ENCODE measurements at places on chromosomes 2 and 18.

DNA sequence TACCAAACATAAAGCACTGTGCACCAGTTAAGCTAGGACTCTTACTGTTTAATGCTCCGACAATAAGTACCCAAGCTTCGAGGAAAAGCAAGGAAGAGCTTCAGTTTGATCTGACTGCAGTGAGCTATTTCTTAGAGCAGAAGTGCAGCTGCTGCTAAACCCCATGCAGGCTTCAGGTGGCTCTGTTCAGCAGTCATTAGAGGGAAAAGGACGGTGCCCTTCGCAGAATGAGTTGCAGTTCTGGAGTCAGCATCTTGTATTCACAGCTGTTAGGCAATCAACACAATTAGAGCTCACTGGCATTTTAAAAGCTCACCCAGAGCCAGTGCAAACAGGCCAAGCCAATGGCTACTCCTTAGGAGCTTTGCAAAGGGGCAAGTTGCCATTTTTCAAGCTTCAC, 1.5 kb upstream of the CERKL start:
- peak; percentile 70 for DNase-seq

- DNase-seq = no peak
These were observed 55.9 kb downstream of the SPATS2L start for GRCh38 chr2:200362202-200362917.

DNA sequence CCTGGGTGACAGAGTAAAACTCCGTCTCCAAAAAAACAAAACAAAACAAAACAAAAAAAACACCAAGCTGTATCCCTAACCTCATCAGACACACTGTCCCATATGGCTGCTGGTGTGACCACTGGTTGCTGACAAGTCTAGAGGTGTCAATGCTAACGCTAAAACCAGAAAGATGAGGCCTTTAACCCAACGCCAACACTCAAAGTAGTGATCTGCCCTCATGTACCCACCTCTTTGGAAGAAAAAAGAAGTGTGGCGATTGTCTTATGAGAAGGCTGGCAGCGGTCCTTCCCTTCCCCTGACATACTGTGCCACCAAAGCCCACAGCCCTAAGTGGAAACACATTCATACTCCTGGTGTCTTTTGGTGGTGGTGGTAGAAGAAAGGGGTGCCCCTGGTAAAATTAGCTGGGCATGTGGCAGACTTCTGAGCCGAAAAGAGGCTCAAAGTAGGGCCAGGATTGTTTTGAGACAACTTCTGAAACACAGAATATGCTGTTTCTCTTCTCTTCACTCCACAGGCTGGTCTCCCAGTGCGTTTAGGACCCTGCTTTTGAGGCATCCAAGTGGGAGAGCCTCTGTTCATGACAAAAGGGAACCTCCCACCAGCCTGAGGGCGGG, 9.8 kb downstream of the SERTAD2 start:
- no peak for DNase-seq

GRCh38 chr2:50431958-50432650, 599.8 kb downstream of the NRXN1 start:
- DNase-seq = no peak

DNA sequence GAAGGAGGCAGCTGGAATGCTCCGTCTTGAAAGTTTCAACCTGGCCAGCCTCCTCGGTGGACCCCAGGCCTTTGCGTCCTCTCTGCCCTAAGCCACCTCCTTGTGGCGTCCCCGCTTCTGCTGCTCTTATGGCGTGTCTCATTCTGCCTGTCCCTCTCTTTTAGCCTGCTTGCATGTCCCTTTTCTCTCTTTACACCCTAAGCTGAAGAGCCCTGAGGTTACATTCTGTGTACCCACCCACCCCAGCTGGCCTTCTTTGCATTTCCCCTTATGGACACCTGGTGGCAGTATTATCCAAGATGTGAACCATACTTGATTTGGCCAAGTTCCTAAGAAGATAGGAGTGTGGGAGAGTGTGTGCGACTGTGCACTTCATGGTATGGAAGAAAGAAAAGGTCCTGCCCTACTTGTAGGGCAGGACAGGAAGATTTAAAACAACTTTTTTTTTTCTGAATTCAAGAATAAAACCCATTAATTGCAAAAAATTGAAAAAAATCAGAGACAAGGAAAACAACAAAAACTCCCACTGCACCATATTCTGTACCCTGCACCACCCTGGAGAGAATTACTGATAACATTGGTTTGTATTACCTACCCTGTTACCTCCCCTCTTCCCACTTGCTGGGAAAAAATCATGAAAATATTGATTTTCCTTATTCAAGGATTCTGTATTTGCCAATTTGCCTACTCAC, 77.4 kb downstream of the DYSF start:
- peak; percentile 66 for DNase-seq

DNA sequence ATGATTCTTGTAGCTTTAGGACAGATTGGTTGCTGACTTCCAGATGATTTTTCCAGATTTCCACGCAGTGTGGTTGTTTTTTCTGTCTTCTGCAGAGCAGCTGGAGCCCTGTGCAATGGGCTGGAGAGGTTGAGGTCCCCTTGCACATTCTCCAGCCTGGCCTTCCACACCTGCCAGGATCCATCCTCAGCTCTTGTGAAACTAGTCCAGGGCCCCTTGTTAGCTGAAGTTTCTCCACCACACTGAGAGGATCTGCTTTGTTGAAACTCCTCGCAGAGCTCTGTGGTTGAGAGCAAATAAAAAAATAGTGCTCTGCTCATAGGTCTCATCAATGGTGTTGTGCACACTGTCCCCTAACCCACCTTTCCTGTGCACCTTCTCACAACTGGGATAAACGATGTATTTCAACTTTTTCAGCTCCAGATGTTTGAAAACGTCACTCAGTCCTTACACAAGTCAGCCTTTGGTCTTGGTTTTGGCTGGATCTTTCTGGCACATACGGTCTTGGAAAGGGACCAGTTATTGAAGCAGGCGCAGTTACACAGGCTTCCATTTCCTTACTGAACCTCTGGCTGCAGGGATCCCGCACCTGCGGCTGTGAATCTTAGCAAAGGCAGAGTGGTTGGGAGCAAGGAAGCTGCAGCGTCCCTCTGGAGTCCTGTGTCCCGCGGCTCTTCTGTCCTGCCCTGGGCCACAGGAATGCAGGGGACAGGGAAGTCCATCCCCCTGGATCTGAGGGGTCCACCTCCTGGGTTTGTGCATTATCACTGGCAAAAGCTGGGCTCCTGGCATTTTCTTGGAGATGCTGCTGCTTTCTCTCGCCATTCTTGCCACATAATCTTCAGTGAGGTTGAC, 272.0 kb upstream of the DSEL start:
- no peak for DNase-seq

DNA sequence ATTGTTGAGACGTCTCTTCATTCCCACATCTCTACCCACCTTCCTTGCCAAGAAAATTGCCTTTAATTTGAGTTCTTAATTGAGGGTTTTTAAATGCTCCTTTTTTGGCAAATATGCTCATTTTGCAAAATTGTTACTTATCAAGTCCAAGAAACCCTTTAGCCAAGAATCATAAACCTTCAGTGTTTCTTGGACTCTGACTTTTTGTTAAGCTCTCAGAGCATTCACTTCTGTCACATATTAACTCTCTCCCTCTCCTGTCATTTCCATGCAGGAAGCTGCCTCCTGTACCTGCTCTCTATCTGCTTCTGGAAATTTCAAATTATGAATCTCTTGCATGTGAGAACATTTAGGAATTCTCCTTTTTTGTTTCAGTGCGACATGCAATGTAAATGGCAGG, 100.0 kb upstream of the PIEZO2 start:
- no peak for DNase-seq

DNA sequence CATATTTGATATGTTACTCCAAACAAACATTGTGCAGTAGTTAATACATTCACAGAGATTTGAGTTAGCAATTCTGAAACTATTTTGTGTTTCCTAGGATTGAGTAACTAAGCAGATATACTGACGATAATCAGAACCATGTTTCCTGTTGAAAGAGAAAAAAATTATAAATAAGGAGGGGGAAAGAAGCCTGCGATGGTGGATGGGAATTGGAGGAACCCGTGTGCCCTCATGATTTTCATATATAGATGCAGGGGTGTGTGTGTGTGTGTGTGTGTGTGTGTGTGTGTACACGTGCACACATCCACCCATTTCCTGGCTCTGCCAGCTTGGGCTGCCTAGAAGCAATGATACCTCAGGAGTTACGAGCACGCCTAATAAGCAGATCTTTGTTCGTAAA, 56.9 kb downstream of the LPIN2 start:
- no peak for DNase-seq

GRCh38 chr18:48293954-48294898, 115.0 kb downstream of the ZBTB7C start:
- peak; percentile 84 for DNase-seq

DNA sequence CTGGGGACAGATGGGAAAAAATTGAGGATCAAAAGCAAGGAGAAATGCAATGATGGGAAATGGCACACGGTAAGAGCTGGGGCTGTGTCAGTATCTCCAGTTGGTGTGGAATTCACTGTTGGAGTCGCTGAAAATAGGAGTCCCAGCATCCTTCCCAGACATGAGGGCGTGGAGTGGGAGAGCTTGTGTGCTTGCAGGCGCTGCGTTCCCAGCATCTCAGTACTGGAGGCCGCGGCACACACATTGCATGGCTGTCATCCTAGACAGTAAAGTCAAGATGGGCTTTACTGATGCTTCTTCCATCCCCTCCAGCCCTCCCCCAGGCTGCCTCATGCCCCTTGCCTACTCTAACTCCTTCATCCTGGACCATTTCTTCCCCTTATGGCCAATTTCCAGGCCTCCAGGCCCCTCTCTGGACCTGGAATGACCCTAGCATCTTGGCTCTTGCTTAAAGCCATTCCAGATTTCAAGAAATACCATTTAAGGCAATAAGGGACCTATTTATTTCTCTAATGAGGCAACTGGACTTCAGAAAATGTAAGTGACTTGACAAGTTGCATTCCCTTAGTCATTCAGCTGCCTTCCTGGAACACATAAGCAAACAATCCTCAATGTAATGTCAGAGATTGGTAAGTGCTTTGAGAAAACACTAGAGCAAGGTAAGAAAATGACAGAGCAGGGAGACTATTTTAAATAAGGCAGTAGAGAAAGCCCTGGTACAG, 70.5 kb upstream of the TTC39C start:
- peak; percentile 45 for DNase-seq

GRCh38 chr2:130871843-130872740, 35.4 kb downstream of the ARHGEF4 start:
- peak; percentile 43 for DNase-seq

DNA sequence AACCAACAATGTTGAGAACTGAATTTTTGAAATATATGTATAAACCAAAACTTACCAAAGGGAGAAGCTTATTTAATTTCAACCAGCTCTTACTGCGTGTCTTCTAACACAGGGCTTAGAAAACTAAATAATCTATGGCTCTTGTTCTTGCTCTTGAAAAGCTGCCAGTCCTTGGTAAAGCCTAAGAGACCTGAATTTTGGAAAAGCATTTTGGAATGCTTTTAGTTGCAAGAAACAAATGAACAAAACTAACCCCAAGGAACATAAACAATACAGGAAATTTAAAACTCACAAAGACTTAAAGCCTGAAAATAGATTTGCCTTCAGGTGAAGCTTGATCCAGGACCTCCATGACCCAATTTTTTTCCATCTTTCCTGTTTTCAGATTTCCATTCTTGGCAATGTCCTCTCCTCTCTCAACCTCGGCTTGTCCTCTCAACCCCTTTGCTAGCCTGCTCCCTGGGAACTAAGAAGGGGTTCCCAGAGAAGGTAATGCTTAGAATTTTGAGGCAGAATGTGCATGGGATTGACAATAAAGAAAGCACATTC, 169.8 kb upstream of the NCK2 start:
- no peak for DNase-seq

GRCh38 chr2:173511942-173512341, 157.3 kb downstream of the CDCA7 start:
- no peak for DNase-seq

DNA sequence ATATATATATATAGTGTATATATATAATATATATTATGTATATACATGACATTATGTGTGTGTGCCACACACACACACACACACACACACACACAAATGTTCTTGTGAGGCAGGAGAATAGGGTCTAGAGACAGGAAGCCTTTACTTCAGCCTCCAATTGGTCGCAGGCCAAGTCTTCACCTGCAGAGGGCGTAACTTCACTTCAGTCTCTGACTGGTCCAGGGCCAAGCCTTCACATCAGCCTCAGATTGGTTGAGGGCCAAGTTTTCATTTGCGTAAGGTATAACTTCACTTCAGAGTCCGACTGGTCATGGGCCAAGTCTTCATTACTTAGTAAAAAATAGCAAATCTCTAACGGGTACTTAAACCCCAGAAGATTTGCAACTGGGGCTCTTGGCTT, 13.2 kb upstream of the SS18 start:
- no peak for DNase-seq

GRCh38 chr2:74238879-74239278, 40.5 kb downstream of the MTHFD2 start:
- no peak for DNase-seq

GRCh38 chr2:219744600-219744999, 117.2 kb downstream of the SLC4A3 start:
- DNase-seq = no peak

GRCh38 chr2:201642579-201643215, 606 bp downstream of the TMEM237 start:
- peak; percentile 92 for DNase-seq

GRCh38 chr2:47264686-47265085, 109.6 kb upstream of the STPG4 start:
- DNase-seq = no peak

GRCh38 chr18:29969876-29970275, 1072.7 kb downstream of the DSC3 start:
- DNase-seq = no peak

DNA sequence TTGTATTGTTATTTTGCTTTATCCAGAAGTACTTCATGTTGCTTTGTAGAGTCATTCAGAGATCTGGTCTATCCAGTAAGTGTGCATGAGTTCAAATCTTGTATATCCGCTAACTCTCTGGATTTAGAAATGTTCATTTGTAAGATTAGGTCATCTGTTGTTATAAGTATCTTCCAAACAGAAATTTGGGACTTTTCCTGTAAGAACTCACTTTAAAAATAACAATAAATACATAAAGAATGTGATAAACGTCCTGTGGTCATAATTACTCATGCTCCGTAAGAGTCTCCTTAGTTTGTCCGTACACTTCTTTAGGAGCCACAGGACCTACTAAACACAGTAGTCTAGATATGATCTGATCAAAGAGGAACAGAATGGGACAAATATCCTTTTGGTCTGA, 699.9 kb upstream of the SLC8A1 start:
- no peak for DNase-seq

- no peak for DNase-seq
These were observed 632.0 kb upstream of the PIK3C3 start for GRCh38 chr18:41323044-41323443.

DNA sequence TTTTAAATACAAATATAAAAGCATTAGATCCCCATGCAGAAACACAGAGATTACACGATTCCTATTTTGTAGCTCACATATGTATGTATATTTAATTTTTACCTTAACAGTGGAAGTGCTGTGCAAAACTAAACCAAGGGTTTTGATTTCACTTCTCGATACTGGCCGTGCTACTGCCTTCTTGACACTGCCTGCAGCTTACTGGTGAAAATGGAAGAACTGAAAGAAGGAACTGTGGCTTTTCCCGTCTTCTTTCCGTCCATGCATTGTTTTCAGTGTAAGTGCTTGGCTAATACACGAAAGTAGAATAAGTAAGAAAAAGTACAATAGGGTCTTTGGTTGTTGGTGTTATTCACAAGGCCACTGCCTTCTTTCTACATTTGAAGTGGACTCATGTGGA, 129.5 kb downstream of the NDUFA10 start:
- no peak for DNase-seq

Measured in islet precursor cell (in vitro differentiated cells).